NCI-H510A (cell line): ENCODE measurements at places on chromosomes 12 and 14.

- DNase-seq = no peak
Observed at GRCh38 chr14:85093631-85094330, 436.2 kb upstream of the FLRT2 start.

DNA sequence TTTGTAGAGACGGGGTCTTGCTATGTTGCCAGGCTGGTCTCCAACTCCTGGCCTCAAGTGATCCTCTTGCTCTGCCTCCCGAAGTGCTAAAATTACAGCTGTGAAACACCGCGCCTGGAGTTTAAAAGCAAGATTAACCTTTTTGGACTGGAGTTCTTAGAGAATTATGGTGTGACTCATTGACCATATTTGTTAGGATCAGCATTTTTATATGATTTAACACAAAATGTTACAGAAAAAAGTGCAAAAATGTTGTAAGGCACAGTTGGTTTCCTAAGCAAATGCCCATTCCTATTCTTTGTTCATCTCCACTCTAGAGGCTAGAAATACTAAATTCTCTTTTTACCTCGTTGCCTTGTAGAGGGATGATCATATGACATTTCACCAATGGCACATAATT, 27.6 kb downstream of the SLC35E3 start:
- no peak for DNase-seq

GRCh38 chr12:104369708-104370107, 66.2 kb downstream of the EID3 start:
- no peak for DNase-seq

DNA sequence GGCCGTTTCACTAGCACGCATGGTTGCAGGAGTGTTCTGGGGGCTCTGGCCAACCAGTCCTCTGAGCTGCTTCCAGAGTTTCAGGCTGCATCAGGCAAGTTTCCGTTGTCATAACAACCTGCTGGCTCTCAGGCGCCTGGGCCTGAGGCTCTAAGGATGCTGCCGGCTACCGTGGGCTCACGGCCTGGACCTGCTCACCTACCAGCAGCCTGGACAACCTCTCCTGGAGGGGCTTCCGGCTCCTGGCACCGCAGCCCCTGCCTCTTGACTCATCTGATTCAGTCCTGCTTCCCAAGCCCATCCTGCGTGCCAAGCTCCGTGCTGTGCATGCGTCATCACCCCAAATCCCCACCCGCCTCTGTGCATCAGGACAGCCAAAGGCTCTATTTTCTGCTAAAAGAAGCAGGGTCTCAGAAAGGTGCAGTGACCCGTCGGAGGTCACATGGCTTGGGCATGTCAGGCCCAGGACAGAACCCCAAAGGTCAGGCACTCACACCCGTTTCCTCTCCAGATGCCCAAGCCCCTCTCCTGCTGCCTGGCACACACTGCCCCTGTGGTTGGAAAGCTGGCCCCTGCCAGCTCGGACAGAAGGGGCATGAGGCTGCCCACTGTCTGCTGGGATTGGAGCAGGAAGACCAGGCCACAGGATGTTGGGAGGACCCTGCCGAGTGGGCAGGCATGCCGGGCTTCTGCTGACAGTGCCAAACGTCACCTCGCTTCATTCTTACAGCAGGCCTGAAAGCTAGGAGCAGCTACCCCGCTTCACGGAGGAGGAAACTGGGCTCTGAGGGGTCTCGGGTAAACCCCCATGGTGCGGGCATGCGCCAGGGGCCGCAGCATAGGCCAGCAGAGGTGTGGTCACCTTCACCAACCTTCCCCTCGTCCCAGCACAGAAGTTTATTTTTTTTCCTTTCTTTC, 5.7 kb downstream of the BEGAIN start:
- no peak for DNase-seq

DNA sequence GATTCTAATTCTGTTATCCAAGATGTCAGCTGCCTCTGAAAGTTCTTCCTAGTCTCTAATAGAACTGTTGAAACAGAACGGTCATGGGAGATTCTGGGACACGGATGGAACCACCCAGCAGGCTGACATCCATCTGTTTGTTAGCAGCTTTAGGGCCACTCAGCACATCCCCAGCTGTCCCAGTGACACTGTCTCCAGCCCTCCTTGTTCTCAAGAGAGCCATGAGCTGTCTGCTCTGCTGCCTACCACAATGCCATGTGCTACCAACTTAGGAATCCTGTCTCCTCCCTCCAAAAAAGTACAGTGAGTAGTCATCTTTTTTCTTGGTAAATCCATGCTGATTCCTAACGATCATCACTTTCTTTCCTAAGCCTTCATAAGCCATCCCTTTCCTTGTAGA, 130.5 kb downstream of the ZFP36L1 start:
- DNase-seq = no peak

DNA sequence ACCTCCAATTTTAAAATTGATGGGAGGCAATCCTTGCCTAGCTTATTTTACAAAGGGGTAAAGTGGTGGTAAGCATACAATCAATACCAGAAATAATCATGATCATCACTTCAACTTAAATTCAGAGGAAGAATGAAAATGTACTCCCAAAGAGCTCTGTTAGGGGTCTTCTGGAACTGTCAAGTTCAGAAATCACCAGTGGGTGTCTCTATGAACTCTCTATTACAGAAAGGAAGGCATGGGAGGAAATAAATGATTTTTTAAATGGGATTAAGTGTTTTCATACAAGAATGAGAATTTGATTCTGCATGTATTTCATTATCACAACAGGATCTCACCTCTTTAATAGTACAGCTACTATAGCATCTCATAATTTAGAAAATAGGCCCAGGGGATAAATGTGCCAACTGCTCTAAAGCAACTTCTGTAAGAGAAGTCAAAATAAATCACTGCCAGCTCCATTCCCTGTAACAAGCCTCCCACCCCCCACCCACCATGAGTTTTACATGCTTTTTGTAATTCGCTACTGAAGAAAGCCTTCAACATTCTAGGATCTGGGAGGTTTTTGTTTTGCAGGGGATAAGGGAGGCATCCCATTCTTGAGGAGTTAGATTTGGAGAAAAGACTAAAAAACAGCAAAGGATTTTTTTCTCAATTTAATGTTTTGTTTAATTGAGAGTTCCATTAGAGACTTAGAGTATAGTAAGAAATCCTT, 9.7 kb downstream of the DCP1B start:
- DNase-seq = no peak

GRCh38 chr14:93834699-93835371, 46.5 kb upstream of the PRIMA1 start:
- no peak for DNase-seq

GRCh38 chr12:32052212-32052713, 54.4 kb upstream of the BICD1 start:
- DNase-seq = no peak

DNA sequence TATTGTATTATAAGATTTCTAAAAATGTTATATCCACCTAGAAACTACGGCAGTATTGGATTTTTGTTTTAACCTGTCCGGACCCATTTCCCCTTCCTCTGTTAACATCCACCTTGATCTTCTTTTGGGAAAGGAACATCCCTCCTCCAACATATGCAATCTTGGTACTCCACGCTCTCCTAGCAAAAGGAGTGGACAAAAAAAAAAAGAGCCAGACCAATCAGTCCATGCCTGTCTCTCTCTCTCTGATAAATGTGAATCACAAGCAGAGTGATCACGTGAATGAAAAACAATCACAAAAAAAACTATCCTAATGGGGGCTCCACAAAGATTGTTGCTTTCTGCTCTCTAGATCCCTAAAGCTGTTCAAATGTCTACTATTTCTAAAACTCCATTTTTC, 27.1 kb downstream of the OSBPL8 start:
- no peak for DNase-seq

DNA sequence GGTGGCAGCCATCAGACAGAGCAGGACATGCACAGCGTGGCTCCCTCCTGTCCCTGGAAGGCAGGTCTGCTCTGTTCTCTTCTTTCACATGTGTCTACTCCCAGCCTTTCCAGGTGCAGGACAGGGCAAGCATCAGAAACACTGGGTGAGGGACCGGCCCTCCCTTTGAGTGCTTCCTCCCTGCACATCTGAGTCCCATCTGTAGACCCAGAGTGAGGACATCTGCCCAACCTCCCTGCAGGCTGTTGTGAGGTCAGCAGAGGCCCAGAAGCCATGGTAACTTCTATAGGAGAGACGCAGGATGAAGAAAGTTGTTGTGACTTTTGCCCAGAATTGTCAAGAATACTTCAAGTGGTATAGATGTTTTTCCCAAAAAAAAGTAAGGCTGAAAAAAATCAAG, 282.7 kb downstream of the CACNA1C start:
- no peak for DNase-seq

GRCh38 chr14:61837336-61838229, 75.4 kb downstream of the SNAPC1 start:
- DNase-seq = no peak

GRCh38 chr14:96270565-96271420, 14.8 kb downstream of the BDKRB1 start:
- DNase-seq = no peak

DNA sequence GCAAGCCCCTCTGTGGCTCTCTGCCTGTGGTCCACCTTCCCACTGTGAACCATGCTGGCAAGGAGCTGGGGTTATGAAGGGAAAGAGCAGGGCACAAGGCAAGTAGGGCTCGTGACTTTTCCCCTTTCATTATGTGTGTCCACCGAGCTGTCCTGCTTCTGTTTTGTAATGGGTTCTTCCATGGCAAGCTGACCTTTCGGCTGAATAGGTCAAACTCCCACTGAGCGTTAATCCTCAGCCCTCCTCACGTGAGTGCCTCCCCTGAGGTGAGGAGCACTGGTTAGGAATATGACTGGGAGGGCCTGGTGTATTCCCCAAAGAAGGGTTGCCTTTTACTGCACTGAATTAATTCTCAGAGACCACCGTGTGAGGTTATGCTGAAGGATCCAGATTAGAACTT, 424.3 kb downstream of the NPAS3 start:
- DNase-seq = no peak

GRCh38 chr12:50174971-50175715, 8.0 kb upstream of the CERS5 start:
- no peak for DNase-seq

DNA sequence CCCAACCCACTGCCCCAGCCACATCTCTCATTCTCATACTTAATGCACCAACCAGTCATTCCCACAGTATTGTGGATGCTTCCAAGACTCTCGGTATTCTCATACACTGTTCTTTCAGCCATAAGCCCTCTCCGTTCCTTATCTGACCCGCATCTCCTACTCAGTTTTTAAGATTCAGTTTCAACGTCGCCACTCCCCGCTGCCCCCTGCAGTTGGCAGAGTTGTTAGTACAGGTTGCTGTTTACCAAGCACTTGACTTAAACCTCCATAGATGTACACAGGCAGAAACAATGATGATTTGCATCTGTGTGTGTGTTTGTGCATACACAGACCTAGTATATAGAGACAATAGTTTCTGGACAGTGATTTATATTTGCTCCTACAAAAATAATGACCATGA, 40.2 kb downstream of the PAH start:
- DNase-seq = peak; percentile 4

GRCh38 chr14:78611796-78612571, 441.8 kb downstream of the NRXN3 start:
- no peak for DNase-seq

- DNase-seq = peak; percentile 45
Observed at GRCh38 chr12:124715121-124715990, 147.9 kb upstream of the NCOR2 start.

DNA sequence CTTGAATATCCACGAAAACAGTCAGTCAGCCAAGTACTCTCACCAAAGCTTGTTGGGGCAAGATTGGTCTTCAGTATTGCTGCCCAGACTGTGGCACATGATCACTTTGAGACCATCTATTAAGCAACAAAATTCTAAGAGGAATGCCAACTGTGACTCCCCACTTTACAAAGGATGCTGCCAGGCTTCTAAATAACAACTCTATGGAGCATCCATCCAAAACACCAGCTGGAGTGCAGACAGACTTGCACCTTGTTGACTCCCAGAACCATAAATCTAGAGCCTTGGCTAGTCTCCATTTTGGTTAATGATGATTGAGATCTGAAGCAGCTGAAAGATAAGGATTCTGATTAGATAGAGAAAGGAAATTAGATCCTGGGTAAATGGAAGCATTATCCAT, 132.8 kb downstream of the DIO2 start:
- DNase-seq = no peak

DNA sequence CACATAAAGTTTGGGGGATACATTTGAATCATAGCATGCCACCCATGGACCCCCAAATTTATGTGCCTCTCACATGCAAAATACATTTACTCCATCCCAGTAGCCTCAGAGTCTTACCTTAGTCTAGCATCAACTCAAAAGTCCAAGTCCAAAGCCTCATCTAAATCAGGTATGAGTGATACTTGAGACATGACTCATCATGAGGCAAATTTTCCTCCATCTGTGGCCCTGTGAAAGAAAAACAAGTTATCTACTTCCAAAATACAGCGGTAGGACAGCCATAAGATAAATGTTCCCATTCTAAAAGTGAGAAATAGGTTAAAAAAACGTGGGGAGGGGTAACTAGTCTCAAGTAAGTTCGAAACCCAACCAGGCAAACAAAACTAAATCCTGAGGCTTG, 444.2 kb downstream of the SNAPC1 start:
- no peak for DNase-seq

DNA sequence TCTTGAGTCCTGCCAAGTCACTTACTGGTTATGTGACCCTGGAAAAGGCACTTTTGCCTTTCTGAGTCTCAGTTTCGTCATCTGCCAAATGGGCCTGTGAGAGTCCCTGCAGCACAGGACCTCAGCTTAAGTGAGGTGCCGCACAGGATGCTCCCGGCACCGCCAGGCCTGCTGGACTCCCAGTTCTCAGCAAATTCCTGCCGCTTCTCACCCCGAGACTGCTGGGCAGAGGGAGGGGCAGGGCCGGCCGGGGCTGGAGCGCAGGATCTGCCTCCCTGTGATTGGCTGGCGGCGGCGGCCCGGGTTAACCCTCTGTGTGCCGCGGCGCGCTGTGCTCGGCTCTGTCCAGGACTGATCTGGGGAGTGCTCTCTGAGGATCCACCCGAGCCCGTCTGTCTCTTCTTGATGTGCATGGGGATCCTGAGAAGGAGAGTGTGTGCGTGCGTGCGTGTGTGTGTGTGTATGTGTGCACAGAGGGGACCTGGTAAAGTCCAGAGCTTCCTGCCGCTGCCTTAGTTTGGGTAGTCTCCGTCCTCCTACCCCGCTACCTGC, 8.6 kb downstream of the SETD1B start:
- peak; percentile 46 for DNase-seq

DNA sequence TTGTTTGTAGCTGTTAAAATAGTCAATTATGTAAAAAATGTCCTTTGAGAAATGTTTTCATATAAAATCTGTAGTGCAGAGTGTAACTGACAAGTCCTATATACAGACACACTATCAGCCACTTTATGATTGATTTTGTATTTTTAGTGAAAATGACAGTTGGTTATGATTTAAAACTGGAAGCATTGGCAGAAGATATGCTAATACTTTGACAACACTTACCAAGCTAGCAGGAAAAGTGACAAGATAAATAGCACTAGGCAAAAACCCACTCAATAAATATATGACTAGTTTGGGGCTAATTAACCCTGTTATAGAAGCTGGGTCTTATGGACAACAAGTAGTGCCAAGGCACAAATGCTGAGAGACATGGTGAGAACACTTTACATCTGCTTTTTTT, 772.9 kb upstream of the NOVA1 start:
- DNase-seq = no peak

DNA sequence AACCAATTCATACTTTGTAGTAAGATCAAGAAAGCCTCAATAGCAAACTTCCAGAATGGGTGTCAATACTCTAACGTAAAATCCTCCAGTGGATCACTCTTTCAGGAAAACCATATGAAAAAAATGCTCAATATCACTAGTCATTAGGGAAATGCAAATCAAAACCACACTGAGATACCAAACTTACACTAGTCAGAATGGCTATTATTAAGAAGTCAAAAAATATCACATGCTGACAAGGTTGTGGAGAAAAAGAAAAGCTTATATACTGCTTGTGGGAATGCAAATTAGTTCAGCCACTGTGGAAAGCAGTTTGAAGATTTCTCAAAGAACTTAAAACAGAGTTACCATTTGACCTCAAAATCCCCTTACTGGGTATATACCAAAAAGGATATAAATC, 49.5 kb upstream of the ATXN7L3B start:
- no peak for DNase-seq
